H9 (cell line): ENCODE measurements at places on chromosomes 2 and 18.
A peak's percentile ranks its signal among the peaks of the same experiment; 100 is the strongest.

DNA sequence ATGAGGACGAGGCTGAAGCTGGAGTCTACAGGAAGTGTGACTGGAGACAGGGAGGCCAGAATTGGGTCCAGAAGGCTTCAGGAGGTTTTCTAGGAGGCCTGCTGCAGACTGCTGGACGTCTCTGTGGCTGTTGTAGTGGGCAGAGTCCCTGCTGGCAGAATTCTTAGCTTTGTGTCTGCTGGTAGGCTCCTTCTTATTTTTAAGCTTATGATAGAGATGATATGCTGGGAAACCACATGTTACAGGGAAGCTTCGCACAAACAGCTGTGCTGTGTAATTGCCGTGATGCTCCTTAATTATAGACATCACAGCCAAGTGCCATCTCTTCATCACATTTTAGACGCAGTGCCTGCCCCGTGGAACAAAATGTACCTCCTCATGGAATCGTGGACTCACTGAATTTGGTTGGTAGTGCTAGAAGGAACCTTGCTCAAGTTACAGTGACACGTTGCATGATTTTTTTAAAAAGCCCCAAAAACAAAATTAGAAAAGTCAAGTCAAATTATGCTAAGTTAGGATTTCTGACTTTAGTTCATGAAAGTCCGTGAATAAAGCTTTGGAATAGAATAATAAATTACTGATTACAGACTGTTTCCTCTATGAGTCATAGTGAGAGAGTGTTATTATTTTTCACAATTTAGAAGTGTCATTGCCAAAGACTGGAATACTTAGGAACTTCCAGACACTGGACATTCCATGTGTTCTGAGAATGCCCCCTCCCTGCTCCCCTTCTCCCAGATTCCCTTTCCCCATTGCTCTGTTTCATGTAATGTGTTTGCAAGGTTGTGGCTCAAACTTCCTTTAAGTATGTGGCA, 144.1 kb downstream of the FHOD3 start:
- no peak for DNase-seq

GRCh38 chr2:239949537-239949936, 75.6 kb downstream of the NDUFA10 start:
- peak; percentile 13 for DNase-seq

DNA sequence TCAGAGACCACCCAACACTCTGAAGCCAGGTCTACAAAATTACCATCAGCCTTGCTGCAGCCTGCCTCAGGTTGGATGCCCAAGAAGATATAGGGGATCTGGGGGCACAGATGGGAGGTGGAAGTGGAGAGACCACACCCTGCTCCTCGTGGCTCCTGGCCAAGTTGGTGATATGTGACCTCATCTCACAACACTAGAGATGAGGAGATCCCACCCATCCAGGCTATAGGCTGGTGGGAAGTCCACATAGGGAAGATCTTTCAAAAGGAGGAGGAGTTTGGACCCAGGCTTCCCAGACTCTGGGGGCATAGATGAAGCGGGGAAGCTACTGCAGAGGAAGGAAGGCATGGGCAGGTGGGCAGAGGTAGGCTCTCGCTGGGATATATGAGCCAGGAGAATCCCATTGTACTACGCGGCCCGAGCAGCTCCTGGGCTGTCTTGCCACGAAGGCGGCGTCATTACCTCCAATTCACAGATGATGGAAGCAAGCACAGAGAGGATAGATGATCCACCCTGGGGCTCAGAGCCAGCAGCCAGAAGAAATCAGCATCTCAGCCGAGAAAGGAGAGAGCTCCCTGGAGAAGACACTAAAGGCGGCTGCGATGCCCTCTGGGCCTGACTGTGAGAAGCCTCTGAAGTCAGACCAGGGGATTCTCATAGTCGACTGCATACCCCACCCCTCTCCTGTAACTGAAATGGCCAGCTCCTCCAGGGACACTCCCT, 96.0 kb downstream of the RHOB start:
- no peak for DNase-seq

GRCh38 chr18:37661478-37661877, 95.9 kb upstream of the CELF4 start:
- no peak for DNase-seq
